ENCODE measurements at places on chromosomes 1 and 21.

DNA sequence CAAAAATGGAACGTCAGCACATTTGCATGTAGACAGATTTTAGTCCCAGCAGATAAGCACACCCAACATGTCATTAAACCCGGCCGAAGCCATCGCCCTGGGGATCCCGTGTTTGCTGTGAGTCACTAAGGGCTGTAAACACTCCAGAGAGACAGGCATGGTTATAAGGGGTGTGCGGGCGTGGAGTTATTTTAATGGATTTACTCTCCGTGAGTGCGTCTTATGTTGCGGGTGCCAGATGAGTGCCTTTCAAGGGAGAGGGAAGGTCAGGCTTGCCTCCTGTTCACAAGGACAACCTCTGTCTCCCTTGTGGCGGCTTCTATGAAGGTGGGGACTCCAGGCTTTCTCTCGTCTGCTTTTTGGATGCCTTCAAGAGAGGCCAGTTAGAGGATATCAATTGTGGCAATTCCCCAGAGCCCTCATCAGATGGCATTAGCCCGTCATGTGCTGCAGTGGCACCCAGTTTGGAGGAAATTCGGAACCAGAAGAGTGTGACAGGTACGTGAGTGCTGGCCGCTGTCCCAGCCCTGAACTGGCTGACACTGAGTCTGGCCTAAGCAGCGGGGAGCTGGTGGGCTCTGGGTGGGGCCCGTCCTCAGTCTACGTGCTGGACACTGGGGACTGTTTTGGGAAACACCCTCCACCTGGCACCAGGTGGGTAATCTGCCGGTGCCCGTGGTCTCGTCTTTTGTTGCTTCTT lies 223.8 kb upstream of the TMEM51 start:
- no peak for DNase-seq

GRCh38 chr1:39328095-39328494 lies 123.6 kb downstream of the MACF1 start:
- no peak for DNase-seq

GRCh38 chr1:228445843-228446650 lies 29.4 kb upstream of the TRIM17 start:
- no peak for DNase-seq

- DNase-seq = no peak
These were observed 13.4 kb upstream of the LAPTM5 start for GRCh38 chr1:30771005-30771404.

- DNase-seq = no peak
These were observed 122.1 kb downstream of the TRABD2B start for GRCh38 chr1:47875036-47875435.

DNA sequence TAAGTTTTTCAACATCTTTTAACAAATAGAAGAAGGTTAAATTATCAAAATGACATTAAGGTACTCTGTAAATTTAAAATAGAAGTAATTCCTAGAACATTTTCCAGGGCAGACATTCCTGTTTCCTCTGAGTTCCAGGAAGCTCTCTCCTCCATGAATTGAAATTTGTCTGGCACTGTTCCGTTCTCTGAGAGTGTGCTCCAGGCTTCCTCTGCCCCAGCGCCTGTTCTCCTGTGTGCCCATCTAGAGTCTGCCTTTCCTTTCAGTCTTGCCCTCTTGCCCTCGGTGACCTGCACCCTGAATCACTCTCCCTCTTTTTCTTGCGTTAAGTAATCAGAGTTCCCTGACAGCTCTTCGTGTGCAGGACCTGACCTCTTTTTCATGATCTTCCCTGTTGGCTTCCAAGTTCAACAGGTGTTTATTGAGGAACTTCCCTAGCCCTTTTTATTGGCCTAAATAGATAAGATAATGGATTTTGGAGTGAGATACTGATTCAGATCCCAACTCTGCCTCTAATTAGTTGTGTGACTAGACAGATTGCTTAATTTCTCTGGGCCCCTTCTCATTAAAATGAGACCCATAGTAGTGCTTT lies 77.1 kb downstream of the MTR start:
- no peak for DNase-seq

GRCh38 chr1:194223596-194223995 lies 1037.2 kb upstream of the B3GALT2 start:
- no peak for DNase-seq
